ENCODE measurements at places on chromosomes 3 and 15. TPM values are rescaled to one million over a fixed set of nuclear protein-coding genes. Genes with fewer than 3 reads are reported as not detected.

- no peak for DNase-seq
Observed at GRCh38 chr3:181791056-181791955, 79.6 kb downstream of the SOX2 start.

- peak; percentile 23 for DNase-seq
Observed at GRCh38 chr3:182384221-182384620, 409.1 kb upstream of the ATP11B start.

DNA sequence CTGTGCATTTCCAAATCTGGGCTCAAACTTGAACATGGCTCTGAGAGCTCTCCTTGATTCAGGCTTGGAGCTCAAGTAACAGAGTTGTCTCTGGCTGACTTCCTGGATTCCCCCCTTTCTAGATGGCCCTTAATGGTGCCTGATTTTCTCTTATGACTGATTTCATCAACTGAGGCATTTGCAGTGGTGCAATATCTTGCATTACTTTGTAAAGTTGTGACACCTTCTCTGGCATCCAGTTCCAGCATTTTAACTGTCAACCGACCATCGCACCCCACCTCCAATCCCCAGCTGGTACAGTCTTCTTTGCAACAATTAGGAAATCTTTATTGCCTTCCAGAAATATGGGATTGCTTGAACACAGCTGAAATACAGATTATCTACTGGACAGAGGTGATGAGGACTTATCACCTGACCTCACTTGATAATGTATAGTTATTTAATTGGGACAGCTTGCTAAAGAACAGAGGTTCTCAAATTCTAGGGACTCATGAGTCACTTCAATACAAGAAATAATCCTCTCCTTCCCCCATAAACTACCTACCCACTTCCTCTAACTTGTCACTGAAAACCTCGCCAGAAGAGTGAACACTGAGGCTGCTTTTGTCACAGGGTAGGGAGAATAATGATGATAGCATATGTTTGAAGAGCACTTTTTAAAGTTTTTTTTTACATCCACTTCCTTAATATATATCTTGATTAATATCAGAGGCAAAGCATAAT, 41.8 kb downstream of the FILIP1L start:
- DNase-seq: peak; percentile 48

GRCh38 chr15:78049691-78050440, 27.6 kb downstream of the TBC1D2B start:
- no peak for DNase-seq

CCDC39 gene
- not detected for total RNA-seq

DNA sequence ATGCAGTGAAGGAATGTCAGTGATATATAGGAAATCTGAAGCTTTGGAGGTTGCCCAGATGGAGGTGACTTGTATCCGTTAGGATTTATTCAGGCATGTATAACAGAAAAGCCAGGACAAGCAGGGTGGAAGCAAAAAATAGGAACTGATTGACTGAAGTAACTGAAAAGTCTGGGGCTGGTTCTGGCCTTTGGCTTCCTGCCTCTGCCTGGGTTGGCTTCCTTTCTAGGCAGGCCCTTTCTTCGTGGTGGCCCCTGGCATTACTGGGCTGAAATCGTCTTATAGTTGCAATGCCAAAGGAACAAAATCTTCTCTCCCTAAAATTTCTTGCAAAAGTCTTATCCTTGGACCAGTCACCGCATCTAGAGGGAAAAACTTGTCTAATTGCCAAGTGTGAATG, 386.1 kb downstream of the PTPRG start:
- no peak for DNase-seq

DNA sequence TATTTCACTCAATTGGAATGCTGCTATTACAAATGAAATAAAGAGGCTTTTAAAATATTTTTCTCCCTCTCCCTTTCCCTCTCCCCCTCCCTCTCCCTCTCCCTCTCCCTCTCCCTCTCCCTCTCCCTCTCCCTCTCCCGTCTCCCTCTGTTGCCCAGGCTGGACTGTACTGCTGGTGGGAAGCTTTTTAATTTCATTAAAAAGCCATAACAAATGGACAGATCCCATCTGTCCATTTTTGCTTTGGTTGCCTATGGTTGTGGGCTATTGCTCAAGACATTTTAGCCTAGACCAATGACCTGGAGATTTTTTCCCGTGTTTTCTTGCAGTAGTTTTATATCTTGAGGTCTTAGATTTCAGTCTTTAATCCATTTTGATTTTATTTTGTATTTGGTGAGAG, 107.2 kb upstream of the LRRC3B start:
- DNase-seq: no peak

DNA sequence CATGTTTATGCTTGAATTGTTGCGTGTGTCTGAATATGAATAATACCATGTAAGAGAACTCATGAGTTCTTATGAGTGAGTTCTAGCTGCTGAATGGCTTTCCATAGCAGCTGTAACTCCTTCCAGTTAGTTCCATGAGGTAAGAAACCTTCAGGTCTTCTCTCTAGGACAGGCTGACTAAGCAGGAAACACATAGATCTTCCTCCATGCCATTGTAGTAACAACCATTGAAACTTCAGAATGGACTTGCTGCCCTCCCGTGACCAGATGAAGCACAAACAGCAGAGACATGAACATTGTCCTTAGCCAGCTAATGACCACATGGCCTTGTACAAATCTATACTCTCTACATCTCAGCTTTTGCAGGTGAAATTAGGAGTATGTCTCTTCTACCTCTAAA, 200.0 kb downstream of the ZNF385D start:
- DNase-seq: peak; percentile 57

ANKRD34C gene
- total RNA-seq: not detected

DNA sequence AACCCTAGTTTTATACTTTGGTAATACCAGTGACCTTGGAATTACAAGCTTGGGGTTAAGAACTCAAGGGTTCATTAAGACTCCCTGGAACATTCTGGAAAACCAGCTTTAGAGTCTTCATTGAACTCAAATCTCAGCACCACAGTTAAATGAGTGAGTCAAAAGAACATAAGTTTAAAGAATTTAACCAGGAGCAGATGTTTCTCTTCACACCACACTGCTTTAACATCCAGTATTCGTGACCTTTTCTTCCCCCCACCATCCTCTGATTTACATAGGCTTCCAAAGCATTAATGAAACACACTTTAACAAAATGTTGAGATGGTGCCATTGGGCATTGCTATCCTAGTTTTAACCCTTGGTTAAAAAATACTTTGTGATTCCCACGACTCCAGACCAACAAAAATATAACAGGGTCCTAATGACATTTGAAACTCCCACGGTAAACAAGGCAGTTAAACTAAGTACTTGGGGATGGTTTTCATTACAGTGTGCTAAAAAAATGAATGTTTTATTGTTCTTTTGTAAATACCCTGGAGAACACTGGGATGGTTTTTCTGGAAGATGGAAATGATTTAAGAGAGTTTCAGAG, 123.9 kb downstream of the OXNAD1 start:
- DNase-seq: no peak

ANKDD1A gene
- 0.16 TPM for total RNA-seq

All from MCF 10A (cell line).